KBM-7 (cell line): ENCODE measurements at places on chromosomes 4 and X.

GRCh38 chr4:125620066-125620860 lies 305.5 kb downstream of the FAT4 start:
- DNase-seq: no peak

DNA sequence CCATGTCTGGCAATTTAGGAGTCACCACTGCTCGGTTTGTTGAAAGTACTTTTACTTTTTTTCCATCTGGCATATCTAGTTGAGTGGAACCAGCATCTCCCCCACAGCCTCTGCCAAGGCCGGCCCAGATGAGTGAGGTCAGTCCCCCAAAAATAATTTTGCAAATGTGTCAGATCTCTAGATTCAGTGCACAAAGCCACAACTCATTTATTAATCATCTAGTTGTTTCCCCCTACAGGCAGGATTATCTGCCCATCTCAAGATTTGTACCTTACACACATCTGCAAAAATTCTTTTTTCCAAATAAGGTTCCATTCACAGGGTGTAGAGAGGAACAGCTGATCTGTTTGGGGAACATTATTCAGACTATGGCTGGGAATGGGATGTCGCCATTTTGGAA lies 174.0 kb upstream of the MXRA5 start:
- no peak for DNase-seq

DNA sequence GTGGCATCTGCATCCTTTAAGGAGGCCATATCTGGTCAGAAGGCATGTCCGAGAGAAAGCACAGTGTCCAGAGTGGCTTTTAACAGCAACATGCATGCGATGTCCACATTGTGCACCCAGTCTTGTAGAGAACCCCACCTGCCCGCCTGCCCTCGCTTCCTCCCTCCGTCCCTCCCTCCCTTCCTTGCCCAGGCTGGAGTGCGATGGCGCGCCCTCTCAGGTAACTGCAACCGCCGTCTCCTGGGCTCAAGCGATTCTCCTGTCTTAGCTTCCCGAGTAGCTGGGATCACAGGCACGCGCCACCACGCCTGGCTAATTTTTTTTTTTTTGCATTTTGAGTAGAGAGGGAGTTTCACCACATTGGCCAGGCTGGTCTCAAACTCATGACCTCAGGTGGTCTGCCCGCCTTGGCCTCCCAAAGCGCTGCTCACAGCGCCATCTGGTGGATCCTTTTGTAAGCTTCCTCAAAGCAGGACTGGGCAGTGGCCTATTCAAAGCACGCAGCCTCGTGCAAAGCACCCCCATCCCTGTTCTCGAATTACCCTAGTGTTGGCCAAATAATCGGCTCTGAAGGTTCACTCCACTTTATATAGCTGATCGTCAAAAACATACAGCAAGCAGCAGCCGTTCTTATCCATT lies 15.0 kb downstream of the BRCC3 start:
- DNase-seq: peak; percentile 35

DNA sequence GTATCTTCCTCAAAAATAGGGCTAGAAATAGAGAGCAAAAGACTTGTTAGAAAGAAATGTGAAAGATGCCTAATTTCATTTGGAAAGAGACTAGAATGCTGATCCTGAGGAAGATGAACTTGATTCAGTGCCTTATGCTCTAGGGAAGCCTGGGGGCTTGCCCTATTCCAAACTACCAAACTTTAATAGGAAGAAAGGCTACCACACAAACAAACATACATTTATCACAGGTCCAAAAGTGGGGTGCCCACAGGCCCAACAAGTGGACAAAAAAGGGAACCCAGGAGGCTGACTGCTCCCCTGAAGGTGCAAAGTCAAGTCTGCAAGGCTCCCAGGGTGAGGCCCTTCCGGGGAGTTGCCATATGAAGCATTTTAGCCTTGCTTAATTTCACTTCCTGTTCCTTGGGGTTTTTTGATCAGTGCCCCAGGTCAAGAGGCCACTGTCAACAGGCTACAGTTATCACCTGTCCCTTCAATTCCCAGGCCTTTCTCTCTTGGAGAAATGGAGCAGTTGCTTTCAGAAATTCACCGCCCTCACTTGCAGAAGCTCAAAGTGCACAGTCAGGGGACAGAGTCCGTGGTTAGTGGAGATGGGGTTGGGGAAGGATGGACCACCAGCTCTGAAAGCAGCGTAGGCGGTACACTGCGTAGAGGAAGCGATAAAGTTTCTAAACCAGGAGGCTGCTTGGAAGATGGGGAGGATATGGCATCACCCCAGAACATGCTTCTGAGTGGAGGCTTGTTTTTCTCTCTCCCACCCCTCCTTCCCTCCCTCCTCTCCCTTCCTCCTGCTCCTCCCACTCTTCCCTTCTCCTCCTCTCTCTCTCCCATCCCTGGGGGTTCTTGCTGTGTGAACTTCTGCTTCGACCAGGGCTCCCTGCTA lies 36.4 kb downstream of the TMEM154 start:
- DNase-seq: peak; percentile 30

- no peak for DNase-seq
Measured at GRCh38 chrX:111830571-111830970, 45.4 kb upstream of the TRPC5OS start.

DNA sequence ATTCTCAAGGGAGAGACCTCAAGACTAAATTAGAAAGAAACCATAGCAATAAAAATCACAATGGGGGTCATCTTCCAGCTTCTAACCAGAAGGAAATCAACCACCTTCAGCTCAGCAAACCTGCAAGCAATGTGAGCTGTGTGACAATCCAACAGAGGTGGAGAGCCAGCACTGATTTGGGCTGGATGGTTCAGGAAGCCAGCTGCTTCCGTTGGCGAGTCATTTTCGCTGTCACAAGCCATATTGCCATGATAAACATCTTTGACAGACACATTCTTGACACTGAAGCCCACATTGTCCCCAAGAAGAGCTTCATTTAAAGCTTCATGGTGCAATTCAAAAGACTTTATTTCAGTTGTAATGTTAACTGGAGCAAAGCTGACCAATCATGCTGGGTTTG lies 22.7 kb downstream of the F8A1 start:
- peak; percentile 80 for DNase-seq

DNA sequence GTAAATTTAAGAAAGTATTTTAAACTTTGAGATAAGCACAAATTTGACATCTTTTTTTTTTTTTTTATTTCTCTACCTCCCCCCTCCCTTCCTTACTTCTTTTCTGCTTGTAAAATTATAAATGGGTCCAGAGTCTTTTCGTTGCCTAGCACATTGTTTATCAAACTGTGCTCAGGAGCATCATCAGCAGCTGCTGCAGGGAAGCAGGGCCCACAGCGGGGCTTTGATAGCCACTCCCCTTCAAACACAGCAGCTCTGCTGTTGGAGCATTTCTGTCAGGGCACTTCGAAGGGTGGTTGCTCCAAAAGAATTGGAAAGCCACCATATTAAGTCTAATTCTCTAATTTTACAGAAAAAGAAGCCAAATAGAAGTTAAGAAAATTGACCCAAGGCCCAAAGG lies 588.3 kb downstream of the SPRY1 start:
- no peak for DNase-seq
